ENCODE measurements at places on chromosomes 2 and 18.

GRCh38 chr2:72128843-72129227, 18.8 kb downstream of the CYP26B1 start:
- no peak for DNase-seq

- DNase-seq: no peak
These were observed 24.8 kb downstream of the DSG4 start for GRCh38 chr18:31401156-31402025.

GRCh38 chr18:43486462-43486861, 209.2 kb upstream of the SYT4 start:
- DNase-seq: no peak

- no peak for DNase-seq
These were observed 27.3 kb downstream of the LPIN2 start for GRCh38 chr18:2985628-2986027.

GRCh38 chr2:207956771-207957170, 68.6 kb downstream of the PLEKHM3 start:
- DNase-seq: no peak

DNA sequence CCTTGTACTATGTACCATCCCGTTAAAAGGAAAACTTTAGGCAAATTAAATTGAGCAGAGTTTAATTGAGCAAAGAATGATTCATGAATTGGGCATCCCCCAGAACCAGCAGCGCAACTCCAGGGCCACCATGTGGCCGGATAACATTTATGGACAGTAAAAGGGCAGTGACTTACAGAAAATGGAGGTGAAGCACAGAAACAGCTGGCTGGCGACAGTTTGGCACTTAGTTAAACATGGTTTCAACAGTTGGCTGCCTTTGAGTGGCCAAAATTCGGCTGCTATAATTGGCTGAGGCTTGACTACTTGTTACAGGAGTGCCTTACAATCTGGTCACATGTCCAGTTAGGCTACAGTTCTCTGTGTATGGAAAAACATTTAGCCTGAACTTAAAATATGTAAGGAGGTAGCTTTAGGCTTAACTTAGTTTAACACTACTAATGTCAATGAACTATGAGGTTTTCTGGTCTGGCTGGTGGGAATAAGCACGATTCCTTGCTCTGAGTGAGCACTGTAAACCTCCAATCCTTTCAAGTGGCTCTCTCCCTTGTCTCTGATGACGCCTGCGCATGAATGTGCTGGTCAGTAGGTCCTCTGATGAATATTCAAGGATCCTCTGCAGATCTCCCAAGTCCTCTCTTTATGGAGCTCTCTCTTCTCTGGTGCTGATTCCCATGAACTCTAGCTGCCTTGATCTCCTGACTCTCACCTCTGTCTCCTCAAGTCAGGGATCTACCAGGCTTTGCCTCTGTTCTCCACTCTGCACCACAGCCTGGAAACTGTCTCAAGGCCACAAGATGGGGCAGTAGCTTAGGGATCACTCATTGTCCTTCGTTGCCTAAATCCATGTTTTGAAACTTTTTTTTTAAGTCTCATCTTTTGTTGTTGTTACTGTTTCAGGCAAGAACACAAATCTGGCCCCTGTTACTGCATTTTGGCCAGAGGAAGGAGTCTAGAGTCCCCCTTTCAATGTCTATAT, 24.4 kb upstream of the RAB31 start:
- no peak for DNase-seq

DNA sequence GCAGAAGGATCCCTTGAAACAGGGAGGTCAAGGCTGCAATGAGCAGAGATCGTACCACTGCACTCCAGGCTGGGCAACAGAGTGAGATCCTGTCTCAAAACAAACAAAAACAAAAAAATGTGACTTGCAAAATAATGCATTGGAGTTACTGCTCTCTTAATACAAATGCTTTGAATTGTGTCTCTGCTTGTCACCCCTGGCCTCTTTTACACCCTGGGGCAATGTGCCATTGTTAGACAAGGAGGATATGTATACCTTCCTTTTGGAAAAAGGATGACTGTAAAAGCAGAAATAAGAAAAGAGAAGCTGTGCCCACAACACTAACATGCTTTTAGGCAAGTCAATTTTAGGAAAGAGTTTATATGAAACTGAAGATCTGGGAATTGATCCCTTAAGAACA, 20.8 kb upstream of the C2orf74 start:
- DNase-seq: no peak

GRCh38 chr2:112520234-112520783, 22.0 kb upstream of the POLR1B start:
- no peak for DNase-seq

- no peak for DNase-seq
These were observed 27.2 kb upstream of the ACYP2 start for GRCh38 chr2:54088191-54088634.

DNA sequence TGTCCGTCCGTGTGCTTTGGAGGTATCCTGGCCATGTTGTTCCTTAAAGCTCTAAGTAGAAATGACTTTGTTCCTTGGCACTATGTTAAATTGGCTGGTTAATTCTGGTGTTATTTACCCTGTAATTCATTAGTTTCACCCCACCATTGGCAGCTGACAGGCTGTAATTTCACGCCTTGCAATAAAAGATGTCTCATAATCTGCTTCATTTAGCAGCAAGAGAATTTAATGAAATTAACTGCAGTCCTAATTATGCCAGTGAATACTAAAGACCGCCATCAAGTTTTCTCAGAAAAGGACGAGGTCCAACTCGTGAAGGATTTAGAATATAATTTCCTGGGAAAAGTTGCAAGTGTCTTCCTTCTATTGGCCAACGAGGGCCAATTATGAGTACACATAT, 319.2 kb downstream of the GBX2 start:
- no peak for DNase-seq

DNA sequence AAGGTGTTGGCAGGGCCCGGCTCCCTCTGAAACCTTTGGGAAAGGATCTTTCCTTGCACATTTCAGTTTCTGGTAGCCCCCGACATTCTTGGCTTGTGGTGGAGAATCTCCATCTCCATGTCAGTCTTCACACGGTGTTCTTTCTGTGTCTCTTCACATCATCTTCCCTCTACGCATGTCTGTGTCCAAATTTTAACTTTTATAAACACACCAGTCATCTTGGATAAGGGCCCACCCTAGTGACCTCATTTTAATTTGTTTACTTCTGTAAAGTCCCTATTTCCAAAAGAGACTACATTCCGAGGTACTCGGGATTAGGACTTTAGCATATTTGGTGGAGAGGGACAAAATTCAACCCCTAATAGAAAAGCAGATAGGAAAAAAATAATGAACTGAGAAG, 138.4 kb downstream of the GALNT3 start:
- DNase-seq: no peak

DNA sequence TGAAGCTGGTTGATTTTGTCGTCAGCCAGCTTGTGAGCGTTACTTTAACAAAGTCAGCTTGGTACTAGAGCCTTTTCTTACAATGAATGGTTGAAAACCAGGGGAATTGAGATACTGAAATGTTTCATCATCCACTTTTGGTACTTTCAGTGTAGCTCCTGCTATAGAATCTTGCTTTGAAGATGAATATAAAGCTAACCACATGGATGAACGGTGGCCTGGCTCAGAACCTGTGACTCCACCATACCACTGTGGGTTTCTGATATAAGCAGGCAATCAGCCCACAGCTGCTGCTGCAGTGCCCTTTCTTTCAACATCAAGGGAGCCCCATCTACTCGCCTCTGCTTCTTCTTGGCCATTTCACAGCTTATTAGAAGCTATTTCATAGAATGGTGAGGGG, 53.2 kb upstream of the GPR45 start:
- no peak for DNase-seq

GRCh38 chr18:40867459-40867858, 1087.6 kb upstream of the PIK3C3 start:
- DNase-seq: no peak

DNA sequence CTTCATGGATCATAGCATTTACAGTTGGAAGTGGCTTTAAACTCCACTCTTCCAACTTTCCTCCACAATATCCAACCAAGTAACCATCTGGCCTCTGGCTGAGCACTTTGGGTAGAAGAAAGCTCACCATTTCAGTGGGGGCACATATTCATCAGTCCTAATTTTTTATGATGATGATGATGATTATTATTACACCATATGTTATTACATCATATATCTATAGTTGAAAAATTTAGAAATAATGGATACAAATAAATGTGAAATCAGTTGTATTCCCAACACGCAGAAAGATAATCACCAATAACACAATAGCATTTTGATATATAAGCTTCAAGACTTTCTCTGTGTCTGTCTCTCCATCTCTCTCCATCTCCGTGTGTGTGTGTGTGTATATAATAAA, 26.6 kb upstream of the ZCCHC2 start:
- no peak for DNase-seq

DNA sequence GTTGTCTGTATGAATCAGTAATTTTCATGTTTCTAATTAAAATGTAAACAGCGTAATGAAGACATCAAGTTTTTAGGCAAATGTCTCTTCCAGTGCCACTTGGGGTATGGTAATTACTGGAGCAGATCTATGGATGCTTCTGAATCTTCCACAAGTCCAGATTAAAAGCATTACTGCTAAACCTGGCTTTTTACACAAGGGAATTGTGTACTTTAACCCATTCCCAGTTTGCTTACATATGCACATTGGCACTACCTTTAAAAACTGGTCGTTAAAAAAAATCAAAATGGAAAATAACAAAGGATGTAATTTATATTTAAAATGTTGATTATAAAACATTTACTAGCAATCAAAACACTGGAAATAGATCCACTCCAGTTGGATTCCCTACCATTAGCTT, 19.7 kb downstream of the FIGN start:
- DNase-seq: no peak

DNA sequence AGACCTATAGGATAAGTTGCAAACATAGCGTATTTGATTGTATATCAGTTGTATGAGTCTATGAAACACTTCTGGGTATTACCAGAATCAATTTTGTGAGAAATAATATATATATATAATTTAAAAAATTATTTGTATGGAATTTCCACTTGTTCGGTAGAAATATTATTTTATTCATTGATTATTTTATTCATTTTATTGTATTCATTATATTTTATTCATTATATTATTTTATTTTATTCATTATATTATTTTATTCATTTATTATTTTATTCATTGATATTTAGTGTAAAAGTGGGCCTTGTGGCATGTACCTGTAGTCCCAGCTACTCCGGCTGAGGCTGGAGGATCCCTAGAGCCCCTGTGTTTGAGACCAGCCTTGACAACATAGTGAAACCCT, 268.9 kb downstream of the ZNF407 start:
- DNase-seq: no peak

DNA sequence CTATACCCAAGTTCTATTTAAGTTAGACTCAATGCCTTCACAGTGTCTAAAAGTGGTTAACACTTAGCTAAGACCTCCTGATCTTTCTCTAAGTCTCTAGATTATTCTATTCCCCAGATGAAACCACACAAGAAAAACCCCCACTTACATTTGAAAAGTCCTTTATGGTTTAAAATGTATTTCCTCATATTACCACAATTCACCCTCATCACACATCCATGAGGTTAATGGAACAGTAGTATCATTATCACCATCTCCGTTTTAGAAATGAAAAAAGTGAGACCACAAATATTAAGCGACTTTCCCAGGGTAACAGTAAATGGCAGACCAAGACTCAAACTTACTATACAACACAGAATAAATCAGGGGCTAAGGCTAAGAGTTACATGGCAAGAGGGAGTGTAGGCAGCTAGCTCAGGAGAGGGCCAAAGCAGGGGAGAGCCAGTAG, 28.6 kb downstream of the EPG5 start:
- no peak for DNase-seq

DNA sequence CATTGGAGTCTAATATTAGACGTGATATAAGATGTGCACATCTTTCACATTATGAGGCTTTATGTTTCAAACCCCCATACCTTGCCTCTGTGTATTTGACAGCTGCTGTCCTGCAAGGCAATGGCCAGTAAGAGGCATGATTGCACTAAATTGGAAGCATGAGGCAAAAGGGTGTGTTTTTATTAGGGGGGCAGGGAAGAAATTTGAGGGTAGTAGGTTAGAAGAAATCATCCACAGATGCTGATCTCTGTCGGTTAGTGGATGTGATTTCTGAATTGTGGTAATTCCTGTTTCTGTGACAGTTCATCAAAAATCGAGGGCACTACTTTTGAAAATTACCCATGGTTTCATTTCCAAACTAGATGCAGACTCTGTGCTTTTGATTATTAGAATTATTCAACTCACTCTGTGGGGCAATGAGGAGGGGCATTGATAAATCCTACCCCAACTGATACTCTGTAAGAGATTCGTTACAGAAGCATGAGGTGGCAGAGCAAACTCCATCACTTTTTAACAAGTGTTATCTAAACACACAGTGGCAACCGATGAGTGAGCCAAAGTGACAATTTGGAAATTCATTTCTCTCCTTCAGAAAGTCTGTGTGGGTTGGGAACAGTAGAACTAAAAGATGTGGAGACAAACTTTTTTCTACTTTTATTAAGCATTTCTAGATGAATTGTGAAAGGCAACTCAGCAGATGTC, 453.0 kb downstream of the ARHGAP15 start:
- DNase-seq: no peak

DNA sequence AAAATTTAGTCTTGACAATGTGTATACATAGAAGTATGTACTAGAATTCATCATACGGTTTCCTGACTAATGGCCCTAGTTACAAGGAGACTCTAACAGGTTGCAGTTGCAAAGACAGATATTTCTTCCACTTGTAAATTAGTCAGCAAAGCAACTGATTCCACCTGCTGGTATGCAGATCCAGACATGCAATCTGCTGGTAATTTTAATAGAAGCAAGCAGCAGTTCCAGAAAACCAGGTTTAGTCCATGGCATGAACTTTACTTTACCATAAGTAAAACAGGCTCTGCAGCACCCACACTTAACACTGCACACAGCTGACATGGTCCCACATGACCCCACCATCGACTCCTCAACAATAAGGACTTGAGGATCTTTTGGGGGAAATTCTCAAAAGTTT, 110.9 kb upstream of the SP3 start:
- no peak for DNase-seq

DNA sequence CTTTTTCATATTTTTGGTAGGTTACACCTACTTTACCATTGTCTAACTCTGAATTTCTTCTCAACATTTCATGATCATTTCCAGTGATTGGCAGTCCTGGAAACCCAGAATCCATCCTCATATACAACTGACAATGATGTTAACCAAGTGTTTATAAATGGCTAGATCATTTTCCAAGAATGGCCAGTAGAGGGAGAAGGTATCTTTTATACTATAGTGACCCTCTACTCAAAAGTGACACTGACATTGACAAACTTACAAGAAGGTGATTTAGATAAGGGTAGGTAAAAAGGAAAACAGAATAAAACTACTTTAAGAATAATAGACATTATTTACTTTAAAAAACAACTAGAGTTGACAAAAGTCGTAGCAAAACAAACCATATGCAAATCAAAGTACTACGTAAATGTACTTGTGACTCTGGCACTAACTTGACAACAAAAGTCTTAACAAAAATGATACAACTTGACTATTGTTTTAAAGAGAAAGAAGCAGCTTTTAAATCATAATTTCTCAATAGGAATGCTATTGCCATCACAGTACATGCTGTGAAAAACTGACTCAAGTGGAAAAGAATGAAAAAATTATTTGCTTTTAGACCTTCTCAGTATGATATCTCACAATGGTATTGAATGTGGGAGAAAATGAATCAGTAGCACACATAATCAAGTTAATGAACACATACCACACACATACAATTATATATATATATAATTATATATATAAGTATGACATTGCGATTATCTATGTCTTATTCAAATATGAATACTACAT, 76.6 kb upstream of the GRB14 start:
- no peak for DNase-seq

All from NCI-H526 treated with DMSO at 0.1 percent for 48 hours (cell line).